Cardiac fibroblast (primary cell): ENCODE measurements at places on chromosomes 4 and X.

DNA sequence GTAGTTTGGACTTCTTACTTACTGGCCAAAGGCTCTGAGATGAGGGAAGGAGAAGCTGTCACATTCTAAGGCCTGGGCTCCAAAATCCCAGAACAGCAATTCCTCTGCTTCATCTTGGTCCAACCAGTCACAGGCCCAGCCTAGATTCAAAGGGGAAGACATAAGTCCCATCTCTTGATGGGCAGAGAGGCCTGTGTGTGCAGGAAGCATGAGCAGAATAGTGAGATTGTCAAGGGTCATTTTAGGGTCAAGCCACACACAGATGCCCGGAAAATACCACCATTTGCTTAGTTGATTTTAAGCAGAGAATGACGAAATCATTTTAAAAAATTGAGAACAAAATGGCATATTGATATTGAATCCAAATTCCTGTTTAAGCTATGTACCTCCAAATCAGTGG is 580.9 kb upstream of the ZFP42 start:
- no peak for DNase-seq

GRCh38 chr4:154407443-154407842 is 84.2 kb downstream of the DCHS2 start:
- no peak for DNase-seq

- DNase-seq: no peak
Measured at GRCh38 chr4:6047130-6047673, 29.0 kb upstream of the C4orf50 start.

- DNase-seq: no peak
Measured at GRCh38 chr4:78247536-78248285, 190.6 kb downstream of the FRAS1 start.
